Aortic smooth muscle cell (primary cell): ENCODE measurements at places on chromosomes 7 and 10. TPM values are rescaled to one million over a fixed set of nuclear protein-coding genes. Genes with fewer than 3 reads are reported as not detected.

NAT16 gene
- not detected in 2 replicates for total RNA-seq

CNTNAP2 gene
- not detected in 2 replicates for total RNA-seq

MYPN gene
- total RNA-seq = 0.06 and 0.26 TPM in 2 replicates

BZW2 gene
- total RNA-seq = 30.9 and 33.7 TPM in 2 replicates

PTN gene
- total RNA-seq = 20.6 and 43.0 TPM in 2 replicates

PAPOLB gene
- 0.13 and 0.19 TPM in 2 replicates for total RNA-seq

FKBP6 gene
- not detected in 2 replicates for total RNA-seq

IL15RA gene
- total RNA-seq = 5.7 and 7.3 TPM in 2 replicates

EBF3 gene
- 0.81 and 1.7 TPM in 2 replicates for total RNA-seq

CDCA7L gene
- total RNA-seq = 12.9 and 21.8 TPM in 2 replicates

TAS2R4 gene
- total RNA-seq = 0.99 and 1.2 TPM in 2 replicates

MYO1G gene
- under 0.01 TPM in 2 replicates for total RNA-seq

LBX1 gene
- total RNA-seq = not detected in 2 replicates

ASZ1 gene
- not detected in 2 replicates for total RNA-seq

SLC18A2 gene
- total RNA-seq = not detected in 2 replicates

CCL26 gene
- 1.5 TPM in 1 of 2 replicates, not detected in the other for total RNA-seq

SNCG gene
- 74.4 and 98.7 TPM in 2 replicates for total RNA-seq

ICA1 gene
- 1.7 and 2.2 TPM in 2 replicates for total RNA-seq

R3HCC1L gene
- 11.1 and 12.6 TPM in 2 replicates for total RNA-seq

ARHGAP21 gene
- total RNA-seq = 153 TPM in 2 replicates

STEAP1 gene
- 68.3 and 73.1 TPM in 2 replicates for total RNA-seq

ADIRF gene
- total RNA-seq = 854 and 936 TPM in 2 replicates

CDNF gene
- total RNA-seq = 2.0 and 2.1 TPM in 2 replicates

PON3 gene
- total RNA-seq = 0.06 TPM in 1 of 2 replicates, not detected in the other

KDM7A gene
- 3.7 and 4.8 TPM in 2 replicates for total RNA-seq

GNA12 gene
- 17.6 and 22.2 TPM in 2 replicates for total RNA-seq

DCLRE1A gene
- total RNA-seq = 7.6 and 7.7 TPM in 2 replicates

SLC35G1 gene
- 3.0 and 3.3 TPM in 2 replicates for total RNA-seq

CLRN3 gene
- total RNA-seq = not detected in 2 replicates

TAS2R40 gene
- total RNA-seq = not detected in 2 replicates

EN2 gene
- not detected in 2 replicates for total RNA-seq

LRIT1 gene
- total RNA-seq = not detected in 2 replicates

CUZD1 gene
- total RNA-seq = 0.13 and 0.44 TPM in 2 replicates

SEMA3E gene
- total RNA-seq = 0.06 and 0.13 TPM in 2 replicates

PANK1 gene
- 1.7 and 2.5 TPM in 2 replicates for total RNA-seq

TMEM184A gene
- not detected in 2 replicates for total RNA-seq

HIBADH gene
- total RNA-seq = 61.0 and 93.0 TPM in 2 replicates

TMEM270 gene
- total RNA-seq = not detected in 2 replicates

LLCFC1 gene
- not detected in 2 replicates for total RNA-seq

PTPRN2 gene
- total RNA-seq = 0.56 and 1.6 TPM in 2 replicates

CLDN3 gene
- not detected in 2 replicates for total RNA-seq

ANKRD61 gene
- 0.12 and 0.26 TPM in 2 replicates for total RNA-seq

CDC14C gene
- not detected in 2 replicates for total RNA-seq

MKLN1 gene
- total RNA-seq = 31.7 and 35.4 TPM in 2 replicates

MAGI2 gene
- total RNA-seq = 4.6 and 10.3 TPM in 2 replicates

UCMA gene
- total RNA-seq = not detected in 2 replicates

SAMD9L gene
- 20.5 and 23.3 TPM in 2 replicates for total RNA-seq

LIPM gene
- total RNA-seq = 0.13 TPM in 1 of 2 replicates, not detected in the other

ZNF804B gene
- total RNA-seq = not detected in 2 replicates

LDB3 gene
- under 0.01 and 0.12 TPM in 2 replicates for total RNA-seq

TNKS2 gene
- total RNA-seq = 54.0 and 58.3 TPM in 2 replicates

TMUB1 gene
- total RNA-seq = 15.5 and 16.5 TPM in 2 replicates

HOXA4 gene
- 0.12 and 0.13 TPM in 2 replicates for total RNA-seq

CDHR1 gene
- not detected in 2 replicates for total RNA-seq

MEOX2 gene
- total RNA-seq = 18.0 and 31.4 TPM in 2 replicates

ACBD7 gene
- 4.8 and 5.3 TPM in 2 replicates for total RNA-seq

FAM221A gene
- total RNA-seq = 0.68 and 1.5 TPM in 2 replicates

HOXA13 gene
- not detected in 2 replicates for total RNA-seq

FXYD4 gene
- not detected in 2 replicates for total RNA-seq

CAMK1D gene
- 4.1 and 6.2 TPM in 2 replicates for total RNA-seq
